ENCODE measurements at places on chromosomes 2 and 18.

DNA sequence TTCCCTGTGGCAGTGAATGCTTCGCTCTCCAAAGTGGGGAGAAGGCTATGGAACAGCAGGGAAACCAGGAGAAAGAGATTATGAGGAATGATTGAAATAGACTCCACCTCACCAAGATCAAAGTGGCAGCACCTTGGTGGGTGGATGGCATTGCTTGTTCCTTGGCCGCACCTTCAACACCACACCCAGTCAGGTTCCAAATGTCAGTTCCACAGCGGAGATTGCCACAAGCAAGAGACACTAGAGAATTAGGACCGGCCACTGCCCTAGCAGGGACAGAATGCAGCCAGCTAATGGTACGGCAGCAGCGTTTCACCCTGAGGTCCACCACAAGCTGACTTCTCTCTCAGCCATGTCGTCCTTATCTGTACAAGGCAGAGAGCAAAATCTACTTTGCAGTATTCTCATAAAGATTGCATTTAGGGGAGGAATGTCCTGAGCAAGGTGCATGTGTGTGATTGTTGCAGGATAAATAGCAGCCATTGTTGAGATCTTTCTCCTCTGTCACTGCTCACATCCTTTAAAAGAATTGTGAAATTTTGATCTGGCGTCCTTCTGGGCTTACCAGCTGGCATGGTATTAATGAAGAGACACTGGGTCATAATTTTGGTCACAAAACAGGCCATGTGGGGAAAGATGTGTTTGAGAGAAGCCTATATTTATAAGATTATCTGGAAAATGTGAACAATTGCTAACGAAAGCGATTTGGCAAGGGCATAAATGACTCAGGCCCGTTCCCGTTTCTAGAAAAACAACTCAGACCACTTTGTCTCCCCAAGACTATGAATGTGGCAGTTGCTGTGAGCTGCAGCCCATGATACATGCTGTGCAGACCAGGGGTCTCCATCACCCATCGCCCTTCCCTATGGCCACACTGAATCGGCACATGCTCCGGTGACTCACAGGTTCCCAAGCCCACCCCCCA is 228.6 kb upstream of the ID2 start:
- no peak for DNase-seq

GRCh38 chr2:44758591-44758990 is 182.9 kb upstream of the SIX3 start:
- no peak for DNase-seq

DNA sequence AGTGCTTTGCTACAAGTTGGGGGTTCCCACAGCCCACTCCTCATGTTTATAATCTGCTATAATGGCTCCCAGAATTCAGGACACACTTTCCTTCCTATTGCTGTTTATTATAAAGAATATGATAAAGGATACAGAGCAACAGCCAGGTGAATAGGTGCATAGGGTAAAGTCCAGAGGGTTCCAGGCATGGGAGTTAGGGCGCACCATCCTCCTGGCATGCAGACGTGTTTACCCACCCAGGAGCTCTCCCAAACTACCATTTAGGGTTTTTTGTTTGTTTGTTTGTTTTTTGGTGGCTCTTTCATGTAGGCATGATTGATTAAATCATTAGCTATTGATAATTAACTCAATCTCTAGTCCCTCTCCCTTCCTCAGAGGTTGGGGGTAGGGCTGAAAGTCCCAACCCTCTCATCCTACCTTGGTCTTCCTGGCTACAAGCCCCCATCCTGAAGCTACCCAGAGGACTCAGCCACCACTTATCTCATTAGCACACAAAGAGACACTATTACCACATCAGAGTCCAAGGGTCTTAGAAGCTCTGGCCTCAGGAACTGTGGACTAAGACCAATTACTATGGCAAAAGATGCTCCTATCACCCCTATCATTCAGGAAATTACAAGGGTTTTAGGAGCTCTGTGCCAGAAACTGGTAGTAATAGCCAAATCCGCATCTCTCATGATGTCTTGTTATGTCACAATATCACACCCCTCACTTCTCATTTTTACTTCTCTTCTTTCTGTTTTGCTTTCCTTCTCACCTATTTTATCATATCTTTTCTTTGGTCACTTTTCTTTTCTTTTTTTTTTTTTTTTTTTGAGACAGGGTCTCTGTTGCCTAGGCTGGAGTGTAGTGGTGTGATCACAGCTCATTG is 154.9 kb upstream of the TTC39C start:
- no peak for DNase-seq

GRCh38 chr18:11840493-11840892 is 10.7 kb upstream of the CHMP1B start:
- no peak for DNase-seq

- peak; percentile 40 for DNase-seq
Observed at GRCh38 chr2:232473467-232473890, 14.2 kb downstream of the ECEL1 start.

DNA sequence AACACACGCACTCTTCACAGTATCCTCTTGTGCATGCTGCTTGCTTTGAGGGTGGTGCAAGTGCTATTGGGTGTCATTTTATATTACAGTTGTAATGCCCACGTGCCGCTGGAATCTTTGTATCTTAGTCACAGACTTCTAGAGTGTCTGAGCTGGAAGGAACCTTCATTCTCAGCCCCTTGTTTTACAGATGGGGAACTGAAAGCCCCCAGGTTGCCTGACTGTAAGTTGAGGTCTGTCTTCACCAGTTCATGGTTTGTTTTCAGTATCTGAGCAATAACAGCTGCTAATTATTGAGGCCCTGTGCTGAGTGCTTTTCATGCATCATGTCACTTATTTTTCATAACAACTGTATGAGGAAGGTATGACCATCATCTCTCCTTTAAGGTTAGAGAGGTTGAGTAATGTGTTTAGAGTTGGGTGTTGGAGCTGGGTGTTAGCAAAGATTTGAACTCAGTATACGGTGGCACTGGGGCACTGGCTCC is 77.0 kb downstream of the PRKCE start:
- DNase-seq = no peak

DNA sequence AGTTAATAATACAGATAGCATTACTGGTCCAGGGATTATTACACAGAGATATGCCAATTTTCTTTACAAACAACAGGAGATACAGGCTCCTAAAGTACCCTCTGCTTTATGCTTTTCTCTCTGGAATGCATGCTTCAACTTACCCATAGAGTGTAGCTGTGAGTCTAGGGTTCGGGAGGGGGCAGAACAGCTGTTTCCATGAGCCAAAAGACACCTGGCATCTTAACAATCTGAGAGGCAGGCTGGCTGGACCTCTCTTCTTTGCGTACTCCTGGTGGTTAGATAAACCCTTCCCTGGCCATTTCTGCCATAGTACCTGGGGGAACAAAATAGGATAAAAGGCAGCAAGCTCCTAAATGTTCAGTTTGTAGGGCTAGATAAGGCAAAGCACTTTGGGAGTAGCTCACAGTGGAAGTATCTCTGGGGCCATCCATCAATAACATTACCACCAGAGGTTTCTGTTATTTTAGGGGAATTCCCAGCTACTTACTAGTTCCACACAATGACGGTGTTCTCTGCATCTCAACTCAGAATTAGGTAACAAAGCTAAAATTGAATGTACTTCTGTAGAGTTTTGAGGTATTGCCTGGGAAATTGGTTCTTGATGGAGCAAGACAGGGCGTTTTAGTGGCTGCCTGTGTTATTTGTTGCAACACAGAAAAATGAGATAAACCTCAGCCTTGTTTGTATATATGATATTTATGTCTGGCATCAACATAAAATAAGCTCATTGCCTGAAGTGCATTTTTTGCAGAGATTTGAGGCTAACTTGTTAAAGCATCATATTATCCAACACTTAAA is 6.2 kb upstream of the CCDC85A start:
- DNase-seq = no peak

DNA sequence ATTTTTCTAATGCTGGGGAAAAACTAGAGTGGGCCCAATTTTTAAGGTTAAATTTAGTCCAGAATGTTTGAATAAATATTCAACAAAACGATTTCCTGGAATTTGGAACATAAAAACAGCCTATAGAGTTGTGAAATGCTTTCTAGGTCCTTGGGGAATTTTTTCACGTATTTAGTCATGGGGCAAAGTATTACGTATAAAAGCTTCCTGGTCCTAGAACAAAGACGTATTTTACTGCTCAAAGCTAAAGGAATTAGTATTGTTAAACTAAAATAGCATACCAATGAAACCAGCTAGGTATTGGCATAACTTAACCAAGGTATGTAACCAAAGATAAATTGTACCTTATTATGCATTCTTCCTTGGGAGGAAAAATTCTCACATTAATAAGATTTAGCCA is 1.6 kb downstream of the SESTD1 start:
- DNase-seq = no peak

- DNase-seq = no peak
Observed at GRCh38 chr2:43238176-43238575, 11.8 kb upstream of the ZFP36L2 start.

DNA sequence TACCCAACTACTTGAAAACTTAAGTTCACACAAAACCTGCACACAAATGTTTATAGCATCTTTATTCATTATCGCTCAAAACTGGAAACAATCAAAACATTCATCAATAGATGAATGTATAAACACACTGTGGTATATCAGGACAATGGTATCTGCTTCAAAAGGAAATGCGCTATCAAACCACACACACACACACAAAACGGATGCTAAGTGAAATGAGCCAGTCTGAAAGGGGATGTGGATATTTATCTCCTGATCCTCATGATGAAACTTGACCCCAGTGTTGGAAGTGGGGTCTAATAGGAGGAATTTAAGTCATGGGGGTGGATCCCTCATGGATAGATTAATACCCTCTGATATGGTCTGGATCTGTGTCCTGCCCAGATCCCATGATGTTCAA is 22.0 kb downstream of the PDCL3 start:
- DNase-seq = no peak

GRCh38 chr18:35322486-35323458 is 21.4 kb downstream of the ZNF24 start:
- no peak for DNase-seq
